Smooth muscle cell of the brain vasculature (primary cell): ENCODE measurements at places on chromosomes 13 and 19.

- DNase-seq, result peak; percentile 89
These were observed 1.7 kb downstream of the JUND start for GRCh38 chr19:18279516-18280246.

DNA sequence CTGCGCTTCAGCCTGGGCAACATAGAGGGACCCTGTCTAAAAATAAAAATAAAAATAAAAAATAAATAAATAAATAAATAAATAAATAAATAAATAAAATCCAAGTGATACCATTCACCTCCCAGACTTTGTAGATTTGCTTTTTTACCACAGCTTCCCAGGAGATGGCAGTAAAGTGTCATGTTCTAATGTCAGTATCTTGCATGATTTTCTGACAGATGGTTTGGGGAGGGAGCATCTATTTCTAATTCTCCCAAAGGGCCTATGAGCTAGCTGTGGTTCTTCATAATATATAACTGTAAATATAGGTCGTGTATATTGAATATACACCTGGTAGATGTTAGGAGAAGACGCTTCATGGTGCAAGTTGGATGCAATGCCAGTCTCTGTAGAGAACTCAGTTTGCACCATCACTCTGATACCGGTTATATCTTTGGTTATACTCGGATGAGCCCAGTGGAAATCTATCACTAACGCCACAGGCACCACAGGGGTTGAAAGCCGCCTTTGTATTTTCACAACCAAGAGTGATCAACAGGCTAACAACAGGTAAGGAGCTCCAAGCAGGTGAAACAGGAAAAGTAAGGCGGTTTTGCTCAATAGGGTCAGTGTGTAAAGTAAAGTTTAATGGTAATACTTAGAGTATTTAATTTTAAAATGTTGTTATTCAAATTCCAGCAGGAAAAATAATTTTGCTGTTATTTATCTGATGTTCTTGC is 13.9 kb downstream of the APLP1 start:
- DNase-seq, result peak; percentile 37

- no peak for DNase-seq
These were observed 1.1 kb downstream of the RPS5 start for GRCh38 chr19:58388175-58388526.

- DNase-seq, result peak; percentile 1
These were observed 942.4 kb upstream of the PCDH20 start for GRCh38 chr13:62357887-62358645.

DNA sequence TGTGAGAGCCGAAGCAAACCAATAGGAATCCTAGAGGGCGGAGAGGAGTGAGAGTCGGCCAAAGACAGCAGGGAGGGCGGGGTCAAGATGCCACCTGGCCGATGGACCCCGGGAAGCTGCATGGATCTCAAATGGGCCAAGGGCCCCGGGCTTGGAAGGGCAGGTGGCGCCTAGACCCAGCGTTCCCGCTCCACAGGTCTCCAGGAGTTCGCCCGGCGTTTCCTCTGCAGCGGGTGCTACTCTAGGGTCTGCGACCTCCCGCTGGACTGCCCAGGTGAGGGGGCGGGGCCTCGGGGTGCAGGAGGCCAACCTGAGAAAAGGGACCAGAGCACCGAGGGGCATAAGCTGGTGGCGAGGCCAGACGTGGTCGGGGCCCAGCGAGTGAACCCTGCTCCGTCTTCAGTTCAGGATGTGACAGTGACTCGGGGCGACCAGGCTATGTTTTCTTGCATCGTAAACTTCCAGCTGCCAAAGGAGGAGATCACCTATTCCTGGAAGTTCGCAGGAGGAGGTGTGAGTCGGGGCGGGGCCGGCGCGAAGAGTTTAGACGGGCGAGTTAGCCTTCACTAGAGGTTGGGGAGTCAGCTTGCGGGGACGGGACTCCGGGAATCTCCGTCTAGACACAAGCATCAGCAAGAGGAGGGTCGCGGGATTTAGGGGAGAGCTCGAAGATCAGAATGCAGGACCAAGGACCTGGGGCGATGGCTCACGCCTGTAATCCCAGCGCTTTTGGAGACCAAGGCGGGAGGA is 9.9 kb downstream of the SPACA6 start:
- no peak for DNase-seq

DNA sequence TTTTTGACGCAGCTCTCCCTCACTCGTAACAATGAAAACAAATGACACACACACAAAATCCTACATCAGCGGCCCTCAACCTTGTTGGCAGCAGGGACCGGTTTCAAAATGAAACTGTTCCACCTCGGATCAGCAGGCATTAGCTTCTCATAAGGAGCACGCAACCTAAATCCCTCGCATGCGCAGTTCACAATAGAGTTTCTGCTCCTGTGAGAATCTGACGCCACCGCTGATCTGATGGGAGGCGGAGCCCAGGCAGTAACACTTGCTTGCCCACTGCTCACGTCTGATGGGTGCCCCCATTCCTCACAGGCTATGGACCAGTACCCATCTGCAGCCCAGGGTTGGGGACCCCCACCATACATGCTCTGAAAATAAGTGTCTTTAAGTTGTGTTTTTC is 43.4 kb downstream of the DHRS12 start:
- DNase-seq, result no peak

DNA sequence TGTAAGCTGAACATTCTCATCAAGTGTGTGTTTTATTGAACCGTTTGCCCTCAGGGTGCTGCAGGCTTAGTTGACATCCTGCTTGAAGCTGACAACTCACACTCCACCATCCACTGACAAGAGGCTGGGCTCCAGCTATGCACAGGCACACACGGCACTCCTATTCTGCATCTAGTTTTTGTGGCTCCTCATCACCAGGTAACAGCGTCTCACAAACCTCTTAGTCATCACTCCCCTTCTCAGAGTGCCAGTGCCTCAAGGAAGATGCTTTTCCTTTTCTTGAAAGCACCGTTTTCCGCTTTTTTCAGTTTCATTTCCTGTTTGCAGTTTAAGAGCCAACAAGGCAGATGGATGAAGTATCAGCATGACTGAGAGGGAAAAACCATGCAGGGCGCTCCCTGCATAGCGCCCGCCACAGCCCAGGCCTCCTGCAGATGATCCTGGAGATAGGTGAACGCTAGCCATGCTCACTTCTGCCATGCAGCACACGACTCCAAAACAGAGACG is 491.2 kb downstream of the COG6 start:
- no peak for DNase-seq

DNA sequence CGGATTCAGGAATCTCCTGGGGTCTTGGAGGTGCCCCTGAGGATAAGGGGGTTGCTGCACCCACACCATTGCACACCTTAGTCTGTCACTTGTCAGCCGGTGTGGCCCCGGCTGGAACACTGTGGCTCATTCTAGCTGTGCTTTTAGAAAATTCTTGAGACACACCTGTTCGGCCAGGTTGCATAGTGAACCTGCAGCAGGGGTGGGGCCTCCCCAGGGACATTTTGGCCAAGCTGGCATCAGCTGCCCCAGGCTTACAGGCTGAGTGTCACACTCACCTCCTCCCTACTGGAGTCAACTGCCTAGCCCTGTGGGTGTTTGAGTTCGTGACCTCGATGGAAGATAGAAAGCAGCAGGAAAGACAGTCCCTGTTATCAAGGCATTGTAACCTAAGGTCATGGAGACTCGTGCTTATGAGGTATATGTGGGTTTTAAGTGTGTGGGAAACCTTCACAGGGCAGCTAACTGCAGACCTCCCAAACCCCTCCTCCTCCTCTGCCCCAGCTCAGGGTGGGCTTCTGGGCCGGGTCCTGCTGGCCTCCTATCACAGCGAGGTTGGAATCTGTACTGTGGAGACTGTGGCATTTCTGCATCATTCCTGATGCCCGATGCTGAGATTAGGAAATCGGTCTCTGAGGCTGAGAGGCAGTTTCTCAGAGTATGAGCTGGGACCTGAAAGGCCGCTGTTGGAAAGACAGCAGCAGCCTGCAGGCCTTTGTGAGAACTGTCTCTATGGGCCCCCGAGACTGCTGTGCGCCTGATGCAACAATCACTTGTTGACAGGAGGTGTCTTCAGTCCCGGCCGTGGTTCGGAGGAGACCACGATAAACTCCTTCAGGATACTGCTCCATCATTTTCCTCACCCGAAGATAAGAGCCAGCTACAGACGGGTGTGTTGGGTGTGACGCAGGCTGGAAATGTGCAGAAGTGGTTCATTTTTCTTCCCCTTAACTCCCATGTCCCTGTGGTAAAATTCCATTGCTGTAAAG is 72.2 kb downstream of the ATP11A start:
- DNase-seq, result no peak

DNA sequence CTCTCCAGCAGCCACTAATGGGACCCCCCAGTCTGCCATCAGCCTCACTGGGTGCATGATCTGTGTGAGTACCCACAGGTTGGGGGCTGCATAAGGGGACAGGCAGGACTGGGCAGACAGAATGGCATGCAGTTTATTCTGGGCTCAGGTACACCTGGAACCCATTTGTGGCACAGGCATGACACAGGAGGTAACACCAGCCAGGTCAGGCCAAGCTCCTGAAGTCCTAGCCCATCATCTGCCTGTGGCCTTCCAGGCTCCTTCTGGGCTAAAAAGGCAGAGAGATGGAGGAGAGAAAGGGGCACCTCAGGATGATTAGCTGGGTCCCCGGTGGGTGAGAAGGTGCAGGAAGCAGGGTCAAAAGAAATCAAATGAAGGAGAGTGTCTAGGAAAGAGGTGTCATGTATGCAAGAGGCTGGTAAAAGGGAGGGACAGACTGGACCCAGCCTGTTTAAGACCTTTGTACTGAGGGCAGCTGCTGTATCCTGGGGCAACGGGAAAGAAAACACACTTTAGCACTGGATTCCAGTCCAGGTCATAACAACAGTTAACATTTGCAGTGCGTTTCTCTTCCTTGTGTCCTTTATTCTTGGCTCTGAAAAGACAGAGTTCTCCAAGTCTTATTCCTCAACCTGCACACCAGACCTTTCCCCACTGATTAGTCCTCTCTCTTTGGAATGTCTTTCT is 20.2 kb upstream of the DGKH start:
- DNase-seq, result no peak

DNA sequence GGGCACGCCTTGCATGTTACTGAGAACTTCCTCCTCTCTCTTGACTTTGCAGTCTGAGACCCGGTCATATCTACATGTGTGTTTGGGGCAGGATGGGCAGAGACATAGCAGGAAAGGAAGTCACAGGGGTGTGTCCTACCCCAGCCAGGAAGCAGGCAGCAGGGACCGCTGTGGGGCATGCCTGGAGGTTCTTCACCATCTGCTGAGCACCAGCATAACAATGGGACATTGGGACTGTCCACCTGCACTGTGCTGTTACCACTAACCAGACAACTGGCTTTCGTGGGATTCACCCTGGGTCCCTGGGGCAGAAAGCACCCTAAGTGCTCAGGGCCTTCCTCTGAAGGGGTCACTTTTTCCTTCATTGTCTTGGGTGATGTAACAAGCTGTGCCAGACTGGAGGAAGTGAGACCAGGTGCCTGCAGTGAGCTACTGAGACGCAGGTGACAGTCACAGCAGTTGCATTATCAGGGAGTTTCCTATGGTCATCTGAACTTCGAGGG is 2.6 kb upstream of the HAUS5 start:
- DNase-seq, result no peak
